NB4 (cell line): ENCODE measurements at places on chromosomes 4 and X.
A peak's percentile ranks its signal among the peaks of the same experiment; 100 is the strongest.

- DNase-seq: no peak
Observed at GRCh38 chrX:21408788-21409187, 34.6 kb downstream of the CNKSR2 start.

DNA sequence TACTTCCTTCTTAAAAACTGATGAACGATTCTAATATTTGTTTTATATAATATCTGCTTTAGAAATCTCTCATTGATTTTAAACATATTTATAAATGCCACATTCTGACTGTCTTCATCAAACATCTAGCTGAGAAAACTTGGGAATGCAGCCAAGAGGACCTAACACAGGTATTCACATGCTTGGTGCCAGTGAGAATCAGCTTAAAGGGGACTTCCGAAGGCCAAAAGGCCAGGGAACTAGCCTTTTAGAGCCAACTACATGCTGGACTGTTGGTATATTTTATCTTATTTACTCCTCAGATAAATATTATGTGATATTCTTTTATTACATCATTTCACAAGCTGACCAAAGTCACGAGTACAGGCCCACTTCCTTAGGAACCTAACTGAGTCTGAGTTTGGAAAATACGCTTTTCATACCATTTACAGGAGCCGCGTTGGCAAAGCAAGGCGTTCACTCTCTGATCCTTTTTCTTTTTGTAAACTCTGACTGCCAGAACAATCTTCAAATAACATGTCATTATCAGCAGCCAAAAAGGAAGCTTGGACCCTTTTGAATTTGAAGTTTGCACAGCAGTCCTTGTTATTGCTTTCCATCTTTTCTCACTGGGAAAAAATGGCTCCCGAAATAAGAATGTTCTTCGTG lies 41.1 kb upstream of the PDLIM3 start:
- DNase-seq: no peak

DNA sequence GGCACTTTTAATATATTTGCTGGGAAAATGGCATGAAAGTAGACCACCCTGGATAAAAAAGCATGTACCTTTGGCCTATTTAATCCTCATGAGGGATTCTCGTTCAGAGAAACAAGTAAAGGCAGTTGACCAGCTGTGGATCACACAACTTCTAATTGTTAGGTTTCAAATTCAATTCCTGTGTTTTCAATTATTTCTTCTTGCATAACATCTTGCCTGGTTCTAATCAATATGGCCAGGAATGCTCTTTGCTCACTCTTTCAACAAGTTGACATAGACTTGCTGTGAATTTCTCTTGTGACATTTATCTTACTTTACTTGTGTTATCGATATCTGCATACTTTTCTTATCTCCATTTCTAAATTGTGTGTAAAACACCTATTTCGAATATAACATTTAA lies 211.8 kb downstream of the SLC7A11 start:
- DNase-seq: no peak

- DNase-seq: no peak
Observed at GRCh38 chr4:187612301-187612700, 383.3 kb upstream of the ZFP42 start.

DNA sequence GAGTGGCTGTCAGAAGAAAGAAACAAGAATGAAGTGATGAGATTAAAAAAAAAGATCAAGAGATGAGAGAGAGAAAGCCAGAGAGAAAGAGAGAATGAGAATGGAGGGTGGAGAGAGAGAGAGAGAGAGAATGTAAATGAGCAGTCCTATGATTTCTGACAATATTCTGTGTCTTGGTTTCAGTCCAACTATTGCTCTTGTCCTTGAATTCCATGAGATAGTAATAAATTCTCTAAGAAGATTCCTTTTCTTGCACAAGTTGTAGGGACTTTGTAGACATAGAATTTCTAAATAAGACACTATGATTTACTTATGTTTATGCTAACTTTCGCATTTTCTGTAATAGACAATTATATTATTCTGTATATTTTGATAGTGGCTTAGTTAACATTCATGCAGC lies 149.6 kb upstream of the CTSO start:
- DNase-seq: no peak

DNA sequence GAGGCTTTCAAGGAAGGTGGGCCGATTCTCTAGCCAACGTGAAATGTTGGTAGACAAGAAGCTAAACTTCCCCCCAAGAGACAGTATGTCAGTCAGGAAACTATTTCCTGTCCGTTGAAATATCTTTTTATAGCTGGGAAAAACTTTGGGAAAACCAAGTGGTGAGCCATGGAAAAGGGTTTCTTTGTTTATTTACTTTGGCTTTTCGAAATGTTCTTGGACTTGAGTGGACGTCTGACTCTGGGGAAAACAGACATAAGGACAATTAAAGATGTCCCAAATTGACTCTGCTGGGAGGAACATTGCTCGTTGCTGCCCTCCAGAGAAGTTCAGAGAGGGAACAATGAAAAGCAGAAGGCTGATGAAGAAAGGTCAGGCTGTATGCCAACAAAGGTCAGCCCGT lies 295.4 kb downstream of the RAPGEF2 start:
- no peak for DNase-seq

GRCh38 chr4:15779306-15779705 lies 1.2 kb downstream of the CD38 start:
- peak; percentile 88 for DNase-seq

DNA sequence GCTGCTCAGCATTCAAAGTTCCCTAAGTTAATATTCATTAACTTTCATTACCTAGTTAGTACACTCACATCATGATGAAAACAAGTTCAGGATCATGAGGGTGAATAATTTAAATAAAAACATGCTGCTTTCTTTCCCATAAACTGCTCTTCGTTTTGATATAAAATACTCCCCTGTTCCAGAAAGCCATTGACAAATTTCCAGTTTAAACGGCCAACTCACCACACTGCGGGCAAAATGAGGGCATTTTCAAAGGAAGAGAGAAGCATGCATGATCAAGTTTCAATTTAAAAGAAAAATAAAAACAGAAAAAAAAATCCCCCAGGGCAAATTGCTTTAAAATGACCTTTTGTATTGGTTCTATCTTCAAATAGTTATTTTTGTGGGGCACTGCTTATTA lies 69.6 kb downstream of the EPHA5 start:
- DNase-seq: no peak

DNA sequence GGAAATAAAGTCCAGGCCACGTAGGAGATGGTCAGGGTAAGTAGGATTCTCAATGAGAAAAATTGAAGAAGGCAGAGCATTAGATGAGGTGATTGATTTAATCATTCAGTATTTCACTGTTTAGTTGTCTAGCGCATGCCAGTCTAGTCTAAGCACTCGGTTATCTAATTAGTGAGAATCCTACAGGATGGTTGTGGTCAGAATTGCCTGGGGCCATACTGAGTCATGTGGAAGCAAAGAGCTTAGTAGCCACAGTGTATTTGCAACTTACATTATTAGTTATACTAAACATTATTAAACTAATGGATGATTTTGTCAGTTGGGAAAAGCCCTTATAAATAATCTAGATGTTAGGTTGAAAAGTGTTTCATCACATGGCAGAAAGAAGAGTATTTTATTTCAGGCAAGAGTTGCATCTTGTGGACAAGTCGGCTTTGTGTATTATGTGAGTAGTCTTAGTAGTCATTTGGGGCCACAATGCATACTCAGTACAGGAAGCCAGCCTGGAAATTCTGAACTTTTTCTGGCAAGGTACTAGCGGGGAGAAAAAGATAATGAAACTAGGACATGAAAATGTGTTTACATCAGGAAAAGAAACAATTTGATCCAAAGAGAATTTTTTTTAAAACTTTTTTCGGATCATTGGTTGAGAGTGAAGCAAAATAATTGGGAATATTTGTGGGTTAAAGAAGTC lies 31.9 kb downstream of the CPEB2 start:
- DNase-seq: no peak

DNA sequence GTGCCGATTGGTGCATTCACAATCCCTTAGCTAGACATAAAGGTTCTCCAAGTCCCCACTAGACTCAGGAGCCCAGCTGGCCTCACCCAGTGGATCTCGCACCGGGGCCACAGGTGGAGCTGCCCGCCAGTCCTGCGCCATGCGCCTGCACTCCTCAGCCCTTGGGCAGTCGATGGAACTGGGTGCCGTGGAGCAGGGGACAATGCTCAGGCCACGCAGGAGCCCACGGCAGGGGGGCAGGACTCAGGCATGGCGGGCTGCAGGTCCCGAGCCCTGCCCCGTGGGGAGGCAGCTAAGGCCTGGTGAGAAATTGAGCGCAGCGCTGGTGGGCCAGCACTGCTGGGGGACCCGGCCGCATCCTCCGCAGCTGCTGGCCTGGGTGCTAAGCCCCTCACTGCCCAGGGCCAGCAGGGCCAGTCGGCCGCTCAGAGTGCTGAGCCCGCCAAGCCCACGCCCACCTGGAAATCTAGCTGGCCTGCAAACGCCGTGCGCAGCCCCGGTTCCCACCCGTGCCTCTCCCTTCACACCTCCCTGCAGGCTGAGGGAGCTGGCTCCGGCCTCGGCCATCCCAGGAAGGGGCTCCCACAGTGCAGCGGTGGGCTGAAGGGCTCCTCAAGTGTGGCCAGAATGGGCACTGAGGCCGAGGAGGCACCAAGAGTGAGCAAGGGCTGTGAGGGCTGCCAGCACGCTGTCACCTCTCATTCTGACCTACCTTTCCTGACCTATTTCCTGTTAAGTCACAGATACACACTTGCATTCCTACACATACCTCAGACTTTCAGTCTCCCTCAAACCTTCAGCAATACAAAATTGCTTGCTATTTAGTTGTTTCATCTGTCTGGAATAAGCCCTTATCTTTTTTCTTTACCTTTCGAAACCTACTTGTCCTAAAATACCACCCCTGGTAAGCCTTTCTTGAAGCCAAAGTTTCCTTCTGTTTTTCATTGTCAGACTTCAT lies 20.7 kb downstream of the UBE2K start:
- no peak for DNase-seq

- DNase-seq: peak; percentile 31
Observed at GRCh38 chrX:53281321-53281822, at the start of gene IQSEC2. Gene IQSEC2, minus strand, starts transcription at chrX:53281584.

- DNase-seq: no peak
Observed at GRCh38 chr4:120869613-120870278, 52.8 kb downstream of the PRDM5 start.

DNA sequence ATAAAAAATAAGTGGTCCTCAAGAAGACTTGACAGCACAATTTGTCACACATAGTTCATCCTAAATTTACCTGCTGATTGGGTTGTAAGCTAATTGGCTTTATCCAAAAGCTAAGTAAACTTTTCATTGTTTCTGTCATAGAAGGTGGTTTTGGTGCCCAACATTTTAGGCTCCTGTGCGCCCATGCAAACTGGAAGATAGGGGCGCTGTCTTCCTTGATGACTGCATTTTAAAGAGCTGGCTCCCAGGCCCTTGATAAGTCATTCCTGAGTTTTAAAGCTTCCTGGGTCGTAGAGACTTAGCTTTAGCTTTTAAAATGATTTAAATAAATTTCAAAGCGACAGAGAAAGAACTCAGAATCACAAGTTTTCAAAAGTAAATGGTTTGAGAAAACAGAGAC lies 625.4 kb upstream of the GALNT7 start:
- no peak for DNase-seq

DNA sequence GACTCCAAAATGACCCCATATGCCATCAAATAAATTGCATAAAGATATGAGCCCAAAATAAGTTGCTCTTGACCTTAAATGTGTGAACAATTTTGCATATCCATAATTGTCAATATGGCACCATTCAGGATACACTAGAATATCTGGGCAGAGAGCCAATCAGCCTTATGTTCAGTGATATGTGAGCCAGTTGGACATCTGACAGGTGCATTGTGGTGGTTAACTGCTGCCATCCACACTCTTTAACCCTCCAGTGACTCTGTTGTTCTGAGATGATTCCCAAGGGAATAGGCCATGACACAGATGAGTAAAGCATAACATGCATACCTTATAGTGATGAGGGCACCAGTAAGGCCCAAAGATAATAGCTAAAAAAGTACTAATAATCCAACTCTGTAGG lies 500.1 kb downstream of the PCDH18 start:
- DNase-seq: no peak

GRCh38 chr4:94507281-94507680 lies 55.5 kb downstream of the PDLIM5 start:
- no peak for DNase-seq

- DNase-seq: peak; percentile 16
Observed at GRCh38 chrX:18297251-18297650, 57.2 kb downstream of the SCML2 start.

GRCh38 chr4:123555233-123555806 lies 158.7 kb downstream of the SPRY1 start:
- DNase-seq: peak; percentile 43

GRCh38 chr4:154018659-154019058 lies 229.8 kb upstream of the SFRP2 start:
- peak; percentile 11 for DNase-seq

DNA sequence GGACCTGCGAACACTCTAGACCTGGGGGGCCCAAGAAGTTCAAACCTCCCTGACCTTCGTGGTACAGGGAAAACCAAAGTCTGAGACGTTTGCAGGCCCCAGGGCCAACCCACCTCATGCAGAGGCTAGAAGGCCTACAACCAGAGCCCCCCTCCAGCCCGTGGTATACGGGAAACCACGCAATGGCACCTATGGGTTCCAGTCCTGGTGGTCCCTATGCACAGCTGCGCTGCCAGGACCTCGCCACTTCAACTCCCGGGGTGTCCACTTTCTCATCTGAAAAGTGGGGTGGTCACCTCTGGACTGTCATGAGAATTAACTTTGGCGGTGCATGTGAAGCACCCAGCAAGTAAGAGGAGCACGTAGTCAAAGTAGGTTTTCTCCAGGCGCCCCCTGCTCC lies 8.4 kb upstream of the MSX1 start:
- no peak for DNase-seq

- DNase-seq: peak; percentile 38
Observed at GRCh38 chrX:130994671-130995070, 63.5 kb upstream of the ARHGAP36 start.

GRCh38 chrX:41236629-41237028 lies 97.3 kb upstream of the DDX3X start:
- no peak for DNase-seq

GRCh38 chrX:56248492-56248891 lies 16.3 kb downstream of the KLF8 start:
- DNase-seq: peak; percentile 56

DNA sequence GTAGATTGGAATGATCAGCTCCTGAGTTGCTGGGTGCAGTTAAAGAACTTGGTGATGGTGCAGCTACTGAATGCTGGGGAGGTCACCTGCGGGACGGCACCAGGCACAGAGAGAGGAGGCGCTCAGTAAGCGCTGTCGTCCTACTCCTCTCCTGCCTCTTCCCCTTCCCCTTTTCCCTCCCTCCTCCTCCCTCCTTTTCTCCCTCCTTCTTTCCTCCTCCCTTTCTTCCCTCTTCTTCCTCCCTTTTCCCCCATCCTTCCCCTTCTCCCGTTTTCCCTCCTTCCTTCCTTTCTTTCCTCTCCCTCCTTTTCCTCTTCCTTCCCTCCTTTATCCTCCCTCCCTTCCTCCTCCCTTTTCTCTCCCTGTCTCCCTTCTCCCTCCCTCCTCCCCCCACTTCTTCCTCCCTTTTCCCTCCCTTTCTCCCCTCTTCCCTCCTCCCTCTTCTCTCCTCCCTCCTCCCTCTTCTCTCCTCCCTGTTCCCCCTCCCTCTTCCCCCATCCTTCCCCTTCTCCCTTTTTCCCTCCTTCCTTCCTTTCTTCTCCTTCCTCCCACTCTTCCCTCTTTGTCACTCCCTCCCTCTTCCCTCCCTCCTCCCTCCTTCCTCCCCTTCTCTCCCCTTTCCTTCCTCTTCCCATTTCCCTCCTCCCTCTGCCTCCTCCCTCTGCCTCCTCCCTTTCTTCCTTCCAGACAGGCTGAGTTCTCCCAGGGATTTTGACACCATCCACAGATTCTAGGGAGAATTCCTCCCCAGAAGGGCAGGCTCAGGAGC lies 87.9 kb upstream of the PSAPL1 start:
- no peak for DNase-seq
